Fibroblast of villous mesenchyme (primary cell): ENCODE measurements at places on chromosomes 1 and 21. TPM values are rescaled to one million over a fixed set of nuclear protein-coding genes. Genes with fewer than 3 reads are reported as not detected.
A peak's percentile ranks its signal among the peaks of the same experiment; 100 is the strongest.

DNA sequence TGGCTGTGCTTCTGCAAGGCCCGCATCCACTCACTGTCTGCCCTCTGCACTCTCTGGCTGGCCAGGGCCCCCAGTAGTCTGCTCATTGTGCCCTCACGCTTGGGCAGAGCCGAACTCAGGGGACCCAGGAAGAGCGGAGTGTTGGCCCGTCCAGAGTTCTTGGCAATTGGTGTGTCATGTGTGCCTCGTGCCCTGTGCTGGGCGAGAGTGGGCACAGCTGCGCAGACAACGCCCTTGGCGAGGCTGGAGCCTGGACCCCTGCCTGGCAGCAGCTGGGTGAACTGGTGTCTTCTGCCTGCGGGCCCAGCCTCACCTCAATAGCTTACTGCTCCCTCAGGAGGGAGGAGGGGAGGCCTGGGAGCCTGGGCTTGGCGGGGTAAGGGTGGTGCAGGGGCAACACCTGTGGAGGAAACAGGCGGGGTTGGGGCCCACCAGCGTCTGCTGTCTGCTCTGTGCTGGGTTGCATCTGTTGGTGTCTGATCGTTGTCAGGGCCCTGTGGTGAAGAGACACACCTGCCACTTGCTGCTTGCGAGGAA is 2.1 kb downstream of the GUK1 start:
- DNase-seq: no peak

- no peak for DNase-seq
Observed at GRCh38 chr1:46479744-46480350, 9.8 kb upstream of the DMBX1 start.

EIF4G3 gene
- total RNA-seq: 51.5 and 66.5 TPM in 2 replicates

DNA sequence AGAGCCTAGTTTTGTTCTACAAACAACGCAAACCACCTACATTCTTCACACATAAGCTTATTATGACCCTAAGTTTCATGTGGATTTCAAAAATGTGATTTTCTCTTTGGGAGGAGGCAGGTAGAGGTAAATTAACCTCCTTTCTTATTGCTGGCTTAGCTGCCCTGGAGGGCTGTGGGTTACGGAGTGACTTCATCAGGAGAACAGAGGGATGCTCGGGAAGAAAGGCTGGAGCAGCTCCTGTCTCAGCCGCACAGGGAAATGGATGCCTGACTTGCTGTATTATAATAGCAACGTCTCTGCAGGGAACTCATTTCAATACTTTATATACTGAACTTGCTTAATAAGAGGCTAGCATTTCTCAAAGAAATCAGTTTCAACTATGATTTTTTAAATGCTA is 14.1 kb upstream of the CREG1 start:
- no peak for DNase-seq

EFNA4 gene
- total RNA-seq: 2.6 and 3.9 TPM in 2 replicates

GRCh38 chr21:25175938-25176337 is 431.3 kb downstream of the MRPL39 start:
- DNase-seq: no peak

ERG gene
- total RNA-seq: not detected in 2 replicates

NPL gene
- 0.97 and 3.5 TPM in 2 replicates for total RNA-seq

GRCh38 chr21:45467221-45467779 is 62.3 kb downstream of the COL18A1 start:
- DNase-seq: no peak

HRNR gene
- total RNA-seq: not detected in 2 replicates

- DNase-seq: no peak
Observed at GRCh38 chr1:19164274-19165015, 45.6 kb downstream of the UBR4 start.

DNA sequence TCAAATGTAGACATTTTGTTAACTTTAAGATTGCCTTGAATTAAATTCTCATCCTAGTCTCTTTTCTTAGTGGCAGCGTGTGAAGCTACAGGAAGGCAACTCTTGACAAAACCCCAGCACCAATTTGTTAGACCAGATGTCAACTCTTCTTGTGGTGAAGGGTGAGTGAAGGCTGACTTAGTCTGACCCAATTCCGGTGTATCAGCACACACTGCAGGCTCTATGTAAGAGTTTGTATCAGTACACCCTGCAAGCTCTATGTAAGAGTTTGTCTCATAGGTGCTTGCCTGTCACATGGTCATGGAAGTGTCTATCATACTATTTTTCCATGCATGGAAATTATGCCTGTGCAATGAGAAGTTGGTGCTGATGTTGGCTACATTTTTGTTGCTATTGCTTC is 16.8 kb downstream of the CR2 start:
- DNase-seq: no peak

- DNase-seq: no peak
Observed at GRCh38 chr1:114499478-114499877, 11.5 kb downstream of the TRIM33 start.

ETS2 gene
- 36.7 and 45.8 TPM in 2 replicates for total RNA-seq

DNA sequence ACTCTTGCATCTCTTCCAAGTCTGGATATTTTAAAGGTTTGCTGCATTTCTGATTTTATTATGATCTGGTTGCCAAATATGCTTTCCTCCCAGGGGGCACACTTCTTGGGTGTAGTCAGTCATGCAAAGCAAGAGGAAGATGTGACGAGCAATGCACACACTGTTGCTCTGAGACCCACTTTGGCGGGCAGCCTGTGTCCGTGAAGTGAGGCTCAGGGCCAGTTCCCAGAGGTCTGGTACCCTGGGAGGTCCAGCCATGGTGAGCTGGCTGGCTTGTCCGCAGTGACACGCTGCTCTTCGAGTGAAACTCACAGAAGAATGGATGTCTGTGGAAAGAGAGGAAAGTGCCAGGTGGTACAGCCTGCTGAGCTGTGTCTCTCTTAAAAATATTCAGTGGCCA is 52.8 kb upstream of the EDN2 start:
- DNase-seq: peak; percentile 42

FAM163A gene
- total RNA-seq: under 0.01 TPM in 2 replicates

TACSTD2 gene
- total RNA-seq: 0.97 and 17.7 TPM in 2 replicates

- peak; percentile 77 for DNase-seq
Observed at GRCh38 chr21:35400233-35400939, 351.3 kb upstream of the RUNX1 start.

- no peak for DNase-seq
Observed at GRCh38 chr1:246254854-246255253, 252.2 kb downstream of the SMYD3 start.

GNG4 gene
- total RNA-seq: 5.2 and 7.3 TPM in 2 replicates

HEYL gene
- under 0.01 and 0.32 TPM in 2 replicates for total RNA-seq

LRRC71 gene
- not detected in 2 replicates for total RNA-seq

- peak; percentile 89 for DNase-seq
Observed at GRCh38 chr21:45330075-45330781, 42.5 kb upstream of the POFUT2 start.

DNA sequence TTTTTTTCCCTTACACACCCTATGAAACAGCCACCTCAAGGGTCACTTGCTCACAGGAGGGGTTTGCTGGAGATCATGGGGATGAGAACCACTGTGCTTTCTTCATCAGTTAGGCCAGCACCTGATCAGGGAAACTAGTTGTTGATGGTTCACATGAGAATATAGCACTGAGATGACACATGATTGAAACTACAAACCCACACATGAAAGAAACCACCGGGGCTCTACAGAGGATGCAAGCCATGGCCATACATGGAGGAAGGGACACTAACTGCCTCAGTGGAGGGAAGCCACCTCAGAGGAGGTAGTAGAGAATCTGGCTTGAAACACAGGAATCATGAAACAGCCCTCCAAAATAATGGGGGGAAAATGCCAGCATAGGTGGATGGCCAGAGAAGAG is 63.2 kb downstream of the PRKAB2 start:
- DNase-seq: no peak

CACNA1S gene
- total RNA-seq: not detected in 2 replicates

DNA sequence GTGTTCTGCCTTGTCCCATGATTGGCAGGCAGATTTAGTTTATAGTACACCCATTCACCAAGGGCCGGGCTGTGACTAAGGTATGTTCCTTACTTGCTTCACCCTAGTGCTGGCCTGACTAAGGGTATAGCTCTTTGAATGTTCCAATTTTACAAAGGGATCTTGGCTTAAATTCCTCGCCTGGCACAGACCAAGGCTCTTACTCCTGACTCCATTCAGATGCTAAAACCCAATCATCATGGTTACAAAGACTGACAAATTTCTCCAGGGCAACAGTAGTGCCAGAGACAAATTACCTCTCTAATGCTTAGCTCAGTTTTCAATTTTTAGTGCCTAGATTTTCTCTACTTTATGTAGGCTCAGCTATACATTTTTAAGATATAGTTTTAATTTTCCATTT is 11.5 kb upstream of the C1orf53 start:
- DNase-seq: no peak

REN gene
- total RNA-seq: 4.3 and 8.7 TPM in 2 replicates

LRRN2 gene
- total RNA-seq: under 0.01 TPM in 1 of 2 replicates, not detected in the other

- DNase-seq: no peak
Observed at GRCh38 chr1:201214461-201214860, 23.8 kb downstream of the IGFN1 start.

TTC34 gene
- 0.32 and 0.43 TPM in 2 replicates for total RNA-seq

OR2L5 gene
- total RNA-seq: not detected in 2 replicates

GRCh38 chr1:30668024-30668423 is 55.4 kb downstream of the MATN1 start:
- DNase-seq: no peak

CELA3A gene
- total RNA-seq: not detected in 2 replicates

GRCh38 chr1:192709544-192709943 is 73.6 kb downstream of the RGS13 start:
- DNase-seq: no peak

GRCh38 chr1:29909962-29910361 is 673.6 kb downstream of the PTPRU start:
- no peak for DNase-seq
